ENCODE measurements at places on chromosomes 16 and 17.

DNA sequence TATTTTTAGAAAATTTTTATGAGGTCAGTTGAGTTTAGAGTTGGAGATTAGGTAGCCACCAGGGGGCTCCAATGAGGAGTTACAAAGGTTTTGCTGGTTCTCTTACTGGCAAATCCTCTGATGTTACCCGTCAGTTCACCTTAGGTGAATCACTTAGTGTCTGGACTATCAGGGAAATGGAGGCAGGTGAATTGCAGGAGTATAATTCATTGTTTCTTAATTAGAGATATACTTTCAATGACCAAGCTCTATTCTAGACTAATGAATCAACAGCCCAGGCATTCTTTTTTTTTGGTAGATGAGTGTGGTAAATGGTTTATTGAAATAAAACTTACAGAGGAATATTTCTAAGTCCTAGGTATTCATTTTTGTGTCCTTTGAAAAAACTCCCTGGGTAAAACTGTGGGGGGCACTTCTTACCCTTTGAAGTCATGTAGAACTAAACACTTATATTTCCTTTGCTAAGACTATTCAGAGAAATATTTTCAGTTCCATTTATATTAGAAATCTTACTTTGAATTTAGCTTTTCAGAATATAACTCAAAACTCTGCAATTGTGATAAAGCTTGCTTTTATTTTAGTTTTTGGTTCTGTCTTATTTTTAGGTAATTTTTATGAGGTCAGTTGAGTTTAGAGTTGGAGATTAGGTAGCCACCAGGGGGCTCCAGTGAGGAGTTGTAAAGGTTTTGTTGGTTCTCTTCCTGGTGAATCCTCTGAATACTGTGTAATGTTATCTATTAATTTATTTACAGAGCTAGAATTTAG lies 17.7 kb downstream of the PSMD11 start:
- peak; percentile 76 for DNase-seq

- no peak for DNase-seq
Measured at GRCh38 chr17:41824086-41824485, 11.3 kb downstream of the FKBP10 start.

GRCh38 chr16:50460538-50461399 lies 87.4 kb upstream of the NKD1 start:
- DNase-seq: no peak

DNA sequence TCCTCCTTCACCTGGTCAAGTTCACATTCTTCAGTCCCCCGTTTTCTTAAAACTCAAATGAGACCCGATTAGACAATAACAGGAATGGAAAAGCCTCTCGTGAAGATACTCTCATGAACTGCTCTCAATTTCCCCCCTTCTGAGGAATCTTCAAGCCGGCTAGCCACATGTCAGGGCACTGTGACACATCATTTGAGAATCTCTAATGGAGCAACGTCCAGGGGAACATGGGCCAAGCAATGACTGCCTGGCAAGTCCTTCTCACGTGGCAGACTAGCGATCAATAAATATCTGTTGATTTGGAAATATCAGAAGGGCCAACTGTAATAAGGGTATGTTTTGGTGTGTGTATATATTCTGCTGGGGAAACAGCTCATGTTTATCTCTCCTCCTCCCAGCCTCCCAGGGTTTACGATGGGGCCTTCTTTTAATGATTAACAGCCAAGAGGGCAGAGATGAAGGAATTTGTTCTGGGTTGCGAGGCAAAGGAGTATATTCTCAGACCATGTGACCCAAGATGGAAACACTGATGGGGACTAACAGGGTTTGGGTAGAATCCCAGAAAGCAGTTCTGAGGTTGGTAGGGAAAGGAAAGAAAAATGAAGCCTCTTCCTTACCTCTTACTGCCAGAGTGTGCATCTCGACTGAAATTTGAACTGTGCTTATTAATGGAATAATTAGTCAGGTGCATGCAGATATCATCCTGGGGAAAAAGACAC lies 21.4 kb downstream of the TTLL6 start:
- DNase-seq: no peak

DNA sequence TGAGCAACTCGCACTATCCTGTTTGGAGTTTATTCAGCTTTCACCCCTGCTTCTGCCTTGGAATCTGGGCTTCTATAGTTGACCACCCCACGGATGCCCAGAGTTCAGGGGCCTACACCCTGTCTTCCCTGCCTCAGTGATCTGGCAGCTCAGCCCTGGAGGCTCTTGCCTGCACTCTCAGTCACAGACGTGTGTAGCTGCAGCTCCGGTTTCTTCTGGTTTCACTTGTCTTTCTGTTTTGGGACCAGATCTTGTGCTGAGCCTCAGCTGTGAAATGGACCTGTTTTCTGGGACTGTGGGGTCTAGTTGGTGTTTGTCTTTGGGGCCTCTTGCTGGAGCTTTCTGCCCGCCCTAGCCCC lies 5.8 kb downstream of the GPT2 start:
- no peak for DNase-seq

- DNase-seq: no peak
Measured at GRCh38 chr16:69239851-69240250, 52.9 kb downstream of the SNTB2 start.

GRCh38 chr17:83148317-83149028 lies 69.1 kb downstream of the METRNL start:
- no peak for DNase-seq

- DNase-seq: no peak
Measured at GRCh38 chr16:85996843-85997242, 97.9 kb downstream of the IRF8 start.

DNA sequence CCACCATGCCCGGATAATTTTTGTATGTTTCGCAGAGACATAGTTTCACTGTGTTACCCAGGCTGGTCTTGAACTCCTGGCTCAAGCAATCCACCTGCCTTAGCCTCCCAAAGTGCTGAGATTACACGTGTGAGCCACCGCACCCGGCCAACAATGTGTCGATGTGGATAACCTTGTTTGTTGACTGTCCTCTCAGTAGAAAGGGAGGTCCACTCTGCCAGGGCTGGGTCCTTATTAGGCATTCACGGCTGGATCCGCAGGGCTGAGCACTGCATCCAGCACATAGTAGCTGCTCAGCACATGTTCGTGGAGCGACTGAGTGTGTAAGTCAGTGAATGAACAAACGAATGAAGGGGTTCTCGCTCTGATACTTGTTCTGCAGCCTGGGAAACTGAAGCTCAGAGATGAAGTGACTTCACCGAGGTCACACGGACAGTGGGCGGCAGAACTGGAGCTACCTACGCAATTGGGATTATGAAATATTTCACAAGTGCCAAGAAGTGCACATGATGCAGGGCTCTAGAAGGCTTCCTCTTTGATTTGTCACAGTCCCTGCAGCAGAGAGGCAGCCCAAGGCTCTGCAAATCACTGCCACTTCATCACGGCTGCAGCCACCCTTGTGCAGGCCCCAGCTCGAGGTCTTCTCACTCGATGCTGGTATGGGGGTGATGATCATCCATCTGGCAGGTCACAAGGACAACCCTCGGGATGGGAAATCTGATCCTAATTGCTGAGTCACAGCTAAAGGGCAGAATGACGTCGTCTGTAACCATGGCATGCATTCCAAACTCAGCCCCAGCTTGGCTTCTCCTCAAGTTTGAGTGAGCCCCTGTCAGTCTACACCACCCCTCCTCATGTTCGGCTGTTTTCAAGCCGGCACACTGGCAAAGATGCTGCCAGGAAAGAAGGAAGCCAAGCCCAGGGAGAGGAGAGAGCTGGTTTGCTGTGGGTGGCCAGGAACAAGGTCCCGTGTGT lies 28.0 kb upstream of the SNN start:
- peak; percentile 23 for DNase-seq

DNA sequence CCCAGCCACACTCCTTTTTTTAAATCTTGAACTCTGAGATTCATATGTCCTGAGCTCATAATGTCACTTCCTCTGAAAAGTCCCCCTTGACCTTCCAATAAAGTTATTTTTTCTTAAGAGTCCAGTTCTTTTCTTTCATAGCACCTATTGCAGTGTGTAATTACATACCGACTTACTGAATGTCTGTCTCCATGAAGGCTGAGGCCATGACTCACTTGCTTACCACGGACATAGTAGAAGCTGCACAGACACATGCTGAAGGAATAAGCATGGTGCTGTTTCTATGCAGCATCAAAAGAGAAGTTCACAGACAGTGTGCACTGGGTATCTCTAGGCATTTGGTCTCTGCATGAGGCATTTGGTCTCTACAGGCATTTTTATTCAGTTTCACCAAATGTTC lies 77.2 kb downstream of the C17orf67 start:
- DNase-seq: no peak

- peak; percentile 40 for DNase-seq
Measured at GRCh38 chr17:45307290-45308015, 9.4 kb downstream of the MAP3K14 start.

- no peak for DNase-seq
Measured at GRCh38 chr16:28538733-28539596, at the start of gene NUPR1. TSS of gene NUPR1 (minus strand) at chr16:28538974. CDS start at chr16:28538907, 67 bp downstream.

DNA sequence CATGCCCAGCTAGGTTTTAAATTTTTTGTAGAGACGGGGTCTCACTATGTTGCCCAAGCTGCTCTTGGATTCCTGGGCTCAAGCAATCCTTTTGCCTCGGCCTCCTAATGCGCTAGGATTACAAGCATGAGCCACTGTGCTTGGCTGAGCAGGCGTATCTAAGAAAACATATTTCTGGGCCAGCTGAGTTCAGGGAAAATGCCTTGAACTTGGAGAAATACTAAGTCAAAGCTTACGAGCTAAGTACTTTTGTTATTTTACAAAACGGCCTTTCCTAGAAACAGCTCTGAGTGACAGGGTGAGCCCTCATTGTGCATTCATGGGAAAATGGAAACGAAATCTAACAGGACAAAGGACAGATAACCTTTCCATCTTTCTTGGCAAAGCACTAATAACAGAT lies 24.7 kb downstream of the DNAI2 start:
- no peak for DNase-seq

- no peak for DNase-seq
Measured at GRCh38 chr16:10921536-10922327, 20.5 kb downstream of the DEXI start.

- no peak for DNase-seq
Measured at GRCh38 chr17:8338753-8339140, 893 bp upstream of the ODF4 start.

DNA sequence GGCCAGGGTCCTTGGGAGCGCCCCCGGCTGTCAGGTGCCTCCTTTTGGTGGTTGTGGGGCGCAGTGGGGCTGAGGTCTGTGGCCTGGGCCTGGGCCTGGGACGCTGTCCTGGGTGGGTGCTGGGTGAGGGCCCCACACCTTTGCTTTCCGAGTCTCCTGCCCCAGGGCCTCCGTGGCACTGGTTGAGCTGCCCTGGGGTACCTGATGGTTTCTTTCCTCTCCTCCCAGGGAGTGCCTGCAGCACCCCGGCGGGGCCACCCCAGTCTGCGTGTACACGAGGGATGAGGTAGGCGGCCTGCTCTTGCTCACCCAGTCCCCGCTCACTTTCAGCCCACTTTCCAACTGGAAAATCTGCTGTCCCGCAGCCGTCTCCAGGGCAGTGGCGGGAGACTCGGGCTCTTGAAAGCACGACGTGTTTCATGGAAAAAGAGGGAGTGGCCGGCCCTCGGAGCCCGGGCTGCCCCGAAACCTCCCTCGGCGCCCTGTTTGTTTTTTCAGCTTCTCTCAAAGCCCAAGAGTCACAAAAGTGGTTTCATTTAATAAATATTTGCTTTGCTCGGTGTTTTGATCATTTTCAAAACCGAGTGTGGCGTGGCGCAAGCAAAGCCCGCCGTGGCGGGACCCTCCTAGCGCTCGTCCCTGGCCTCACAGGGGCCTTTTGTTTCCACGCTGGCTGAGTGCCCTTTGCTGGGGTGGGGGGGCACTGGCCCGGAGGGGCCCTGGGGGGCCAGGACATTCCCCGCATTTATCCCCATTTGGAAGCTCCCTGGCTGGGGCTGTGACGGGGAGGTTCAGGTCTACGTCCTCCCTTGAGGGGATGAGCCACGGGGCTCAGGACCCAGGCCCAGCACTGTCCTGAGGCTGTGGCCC lies 17.4 kb downstream of the ASPSCR1 start:
- DNase-seq: no peak

GRCh38 chr16:30011714-30012504 lies 1.1 kb upstream of the DOC2A start:
- DNase-seq: no peak

GRCh38 chr17:47843391-47843730 lies 2.3 kb upstream of the SCRN2 start:
- DNase-seq: no peak

GRCh38 chr16:86510465-86511261 lies at the start of gene FOXF1:
TSS of gene FOXF1 (plus strand) at chr16:86510527. CDS start at chr16:86510570, 43 bp downstream.
- DNase-seq: no peak

- no peak for DNase-seq
Measured at GRCh38 chr17:19322129-19322505, 40.4 kb downstream of the B9D1 start.

DNA sequence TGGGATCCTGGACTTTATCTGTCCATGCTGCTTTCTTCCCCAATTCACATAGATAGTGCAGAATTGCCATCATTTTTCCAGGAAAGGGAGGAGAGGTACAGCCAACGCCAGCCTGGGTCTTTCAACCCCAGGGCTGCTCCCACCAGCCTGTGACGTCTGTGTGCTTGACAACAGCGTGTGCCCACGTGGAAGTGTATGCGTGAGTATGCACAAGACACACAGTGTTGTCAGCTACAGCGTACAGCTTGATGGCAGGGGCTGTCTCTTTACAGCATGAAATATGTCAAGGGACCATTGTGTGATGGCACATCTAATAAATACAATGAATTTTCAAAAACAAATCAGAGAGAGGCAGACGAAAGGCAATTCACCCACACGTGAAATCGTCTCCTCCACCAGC lies 62.3 kb downstream of the GSG1L start:
- DNase-seq: no peak

DNA sequence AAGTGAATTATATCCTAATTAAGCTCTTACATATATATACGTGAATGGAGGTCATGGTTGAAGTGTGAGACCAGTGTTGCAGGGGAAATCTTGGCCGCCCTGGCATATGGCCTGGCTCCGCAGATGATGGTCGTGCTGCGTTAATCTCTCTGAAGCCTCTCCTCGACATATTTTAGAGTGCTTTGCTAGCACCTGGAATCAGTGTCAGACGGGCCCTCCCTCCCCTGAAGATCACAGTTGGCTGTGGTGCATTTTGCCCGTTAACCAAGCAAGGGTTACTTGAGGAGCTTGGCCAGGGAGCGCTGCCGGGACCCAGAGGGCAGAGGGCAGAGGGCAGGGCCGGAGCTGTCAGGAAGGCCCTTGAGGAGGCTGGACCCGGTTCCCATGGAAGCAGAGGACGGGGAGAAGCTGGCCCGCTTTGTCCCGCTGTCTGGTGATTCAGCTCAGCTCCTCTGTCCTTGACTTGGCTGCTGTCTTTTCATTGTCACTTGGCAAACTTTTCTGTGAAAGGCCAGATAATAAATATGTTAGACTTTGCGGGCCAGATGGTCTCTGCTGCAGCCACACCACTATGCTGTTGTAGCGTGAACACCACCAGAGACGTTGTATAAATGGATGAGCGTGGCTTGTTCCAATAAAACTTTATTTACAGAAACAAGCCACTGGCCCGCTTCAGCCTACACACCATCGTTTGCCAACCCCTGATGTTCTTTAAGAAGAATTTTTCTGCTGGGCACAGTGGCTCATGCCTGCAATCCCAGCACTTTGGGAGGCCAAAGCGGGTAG lies 32.3 kb downstream of the CIBAR2 start:
- no peak for DNase-seq

Measured in CD4-positive, alpha-beta T cell treated with Interleukin-21 for 1 hour (primary cell).